ENCODE measurements at places on chromosomes 6 and 20.

- no peak for DNase-seq
Observed at GRCh38 chr6:33405386-33405940, 5.4 kb upstream of the PHF1 start.

DNA sequence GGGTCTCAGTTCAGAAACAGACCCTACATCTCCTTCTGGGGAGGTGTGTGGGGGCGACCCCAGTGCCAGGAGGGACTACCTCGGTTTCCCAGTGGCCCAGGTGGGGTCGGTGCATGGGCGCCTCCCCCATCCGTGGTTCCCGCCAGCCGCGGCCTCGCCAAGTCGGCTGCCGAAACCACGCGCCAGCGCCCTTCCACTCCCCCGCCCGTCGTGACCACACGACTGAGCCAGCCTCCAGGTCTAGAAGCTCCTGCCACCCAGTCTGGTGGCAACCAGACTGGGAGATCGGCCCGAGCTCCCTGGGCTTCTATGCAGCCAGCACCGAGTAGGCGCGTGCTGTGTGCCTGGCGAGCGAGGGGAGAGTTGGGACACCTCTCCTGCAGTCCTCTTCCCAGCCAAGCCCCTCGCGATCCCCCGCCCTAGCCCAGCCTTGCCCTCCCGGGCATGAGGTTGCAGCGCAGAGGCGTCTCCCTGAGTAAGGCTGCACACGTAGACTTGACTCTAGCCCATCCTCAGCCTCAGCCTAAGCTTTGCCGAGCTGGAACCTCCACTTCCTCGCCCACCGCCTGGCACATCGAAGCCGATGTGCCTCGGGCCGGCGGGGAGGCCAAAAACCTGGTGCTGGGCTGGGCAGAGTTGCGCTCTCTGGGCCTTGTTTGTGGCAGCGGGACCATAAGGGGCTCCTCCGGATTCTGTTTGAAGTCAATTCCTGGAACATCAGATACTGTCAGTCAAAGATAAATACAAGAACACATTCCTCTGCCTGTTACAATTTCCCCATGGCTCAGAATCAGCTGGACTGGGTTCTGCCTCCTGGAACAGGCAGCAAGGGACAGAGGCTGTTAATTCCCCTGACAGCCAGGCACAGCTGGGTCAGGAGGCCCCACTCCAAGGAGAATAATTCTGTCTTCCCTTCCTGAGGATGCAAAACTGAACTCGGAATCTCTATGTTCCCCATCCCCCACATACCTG lies 1.5 kb upstream of the CPNE5 start:
- peak; percentile 20 for DNase-seq

DNA sequence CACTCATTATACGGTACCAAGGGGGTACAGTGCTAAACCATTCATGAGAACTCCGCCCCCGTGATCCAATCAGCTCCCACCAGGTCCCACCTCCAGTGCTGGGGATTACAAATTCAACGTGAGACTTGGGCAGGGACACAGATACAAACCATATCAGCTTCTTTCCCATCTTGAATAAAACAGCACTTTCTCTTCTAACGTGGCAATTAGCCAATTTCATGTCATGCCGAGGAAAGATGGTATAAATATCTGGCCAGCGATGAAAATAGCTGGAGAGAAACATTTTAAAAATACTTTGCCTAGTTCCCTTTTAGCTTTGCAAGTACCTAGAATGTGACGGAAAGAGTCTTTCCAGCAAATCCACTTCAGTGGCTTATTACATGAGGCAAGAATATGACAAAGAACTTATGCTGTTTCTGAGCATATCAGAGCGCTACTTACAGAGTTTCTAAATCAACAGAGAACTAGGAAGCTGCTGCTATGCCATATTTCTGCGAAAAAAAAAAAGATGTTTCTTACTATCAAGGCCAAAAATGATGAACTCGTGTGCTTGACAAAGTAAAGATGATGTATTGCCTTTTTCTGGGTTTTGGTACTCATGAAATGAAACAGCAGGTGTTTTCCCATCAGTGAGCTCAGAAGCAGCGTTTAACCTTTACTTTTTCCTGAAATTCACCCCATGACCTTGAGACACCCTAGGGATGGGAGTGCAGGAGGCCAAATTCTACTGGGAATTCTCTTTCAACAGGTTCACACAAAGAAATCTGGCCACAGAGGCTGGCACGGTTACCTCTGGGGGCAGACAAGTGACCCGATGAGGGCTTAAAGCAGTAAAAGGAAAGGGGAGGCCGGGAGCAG lies 37.9 kb downstream of the AGPAT4 start:
- no peak for DNase-seq

DNA sequence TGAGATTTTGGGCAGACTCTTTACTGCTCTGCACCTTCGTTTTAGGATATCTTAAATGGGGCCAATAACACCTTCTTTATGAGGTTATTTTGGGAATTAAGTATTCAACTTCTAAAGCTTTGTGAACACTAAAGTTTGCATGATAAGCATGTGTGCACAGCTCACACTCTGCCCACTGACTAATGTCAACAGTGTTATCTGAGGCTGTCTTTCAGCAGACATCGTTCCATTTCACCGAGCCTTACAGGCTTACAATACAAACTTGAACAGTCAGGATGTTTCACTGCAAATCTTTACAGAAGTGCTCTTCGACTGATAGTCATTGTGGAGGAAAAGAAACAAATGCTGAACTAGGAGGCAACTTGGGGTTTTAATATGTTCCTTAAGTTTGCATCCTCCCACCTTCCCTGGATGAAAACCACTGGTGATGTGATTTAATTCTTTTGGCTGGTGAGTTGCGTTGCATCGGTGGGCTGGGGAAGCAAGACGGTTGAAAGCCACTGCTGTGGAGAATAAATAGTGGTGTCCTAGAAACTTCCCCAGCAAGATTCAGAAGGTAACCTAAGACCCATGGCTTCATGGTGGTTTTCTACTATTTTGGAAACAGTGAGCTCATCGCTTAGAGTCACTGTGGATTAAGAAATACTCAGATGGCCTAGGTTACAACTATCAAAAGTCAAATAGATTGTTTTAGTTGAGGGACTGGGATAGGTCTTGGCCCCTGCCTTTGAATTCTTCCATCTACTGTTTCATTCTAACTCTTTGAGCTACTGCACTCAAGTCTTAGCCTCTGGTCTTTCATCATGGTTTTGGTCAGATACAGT lies 167.2 kb upstream of the MAP3K7 start:
- no peak for DNase-seq

DNA sequence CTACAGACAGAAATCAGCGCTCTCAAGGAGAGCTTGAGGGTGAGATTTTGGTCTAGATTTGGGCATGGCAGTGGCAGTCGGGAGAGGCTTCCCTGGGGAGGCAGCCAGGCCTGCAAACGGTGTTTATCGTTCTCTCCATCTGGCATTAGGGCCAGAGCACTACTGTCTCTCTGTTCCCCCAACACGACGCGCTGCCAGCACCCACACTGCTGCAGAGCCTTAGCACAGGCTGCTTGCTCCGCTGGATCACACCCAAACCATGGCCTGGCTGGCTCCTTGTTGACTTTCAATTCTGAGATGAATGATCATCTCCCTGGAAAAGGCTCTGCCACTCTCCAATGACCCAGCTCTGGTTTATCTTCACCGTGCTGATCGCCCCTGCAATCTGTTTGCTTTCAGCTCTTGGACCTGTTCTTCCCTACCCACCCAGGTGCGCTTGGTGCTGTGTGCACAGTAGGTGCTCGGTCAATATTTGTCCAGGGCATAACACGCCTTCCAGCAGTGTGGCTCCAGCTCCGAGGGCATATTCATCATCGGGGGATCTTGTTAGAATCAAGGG lies 106.1 kb downstream of the TFAP2C start:
- DNase-seq, result no peak

GRCh38 chr6:39207416-39208222 lies 21.7 kb downstream of the KCNK5 start:
- DNase-seq, result no peak

- no peak for DNase-seq
Observed at GRCh38 chr6:124714728-124715127, 247.5 kb upstream of the RNF217 start.

GRCh38 chr6:104325341-104326172 lies 534.2 kb downstream of the HACE1 start:
- DNase-seq, result no peak

DNA sequence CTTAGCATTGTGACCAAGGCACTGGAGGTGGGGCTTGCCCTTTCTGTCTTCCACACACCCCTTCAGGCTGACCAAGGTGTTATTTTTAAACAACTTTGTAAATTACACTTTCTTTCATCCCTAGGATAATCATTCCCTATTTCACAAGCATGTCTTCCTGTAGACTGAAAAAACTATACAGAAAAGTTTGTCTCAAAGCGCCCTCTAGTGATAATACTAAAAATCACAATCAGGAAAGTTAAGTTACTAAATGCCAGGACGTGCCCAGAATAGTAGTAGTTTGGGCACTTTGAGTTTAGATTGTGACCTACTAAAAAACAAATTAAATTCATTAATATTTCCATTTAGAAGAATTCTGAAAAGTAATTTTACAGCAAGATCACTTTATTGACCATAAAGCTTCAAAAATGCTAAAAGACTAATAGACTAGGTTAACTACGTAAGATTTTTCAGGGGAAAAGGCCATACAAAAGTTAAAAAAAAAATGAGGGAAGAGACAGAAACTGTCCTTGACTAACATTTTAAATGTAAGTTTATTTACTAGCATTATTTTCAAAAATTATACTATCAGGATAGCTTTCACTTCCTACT lies 123.3 kb upstream of the DUSP22 start:
- DNase-seq, result no peak

DNA sequence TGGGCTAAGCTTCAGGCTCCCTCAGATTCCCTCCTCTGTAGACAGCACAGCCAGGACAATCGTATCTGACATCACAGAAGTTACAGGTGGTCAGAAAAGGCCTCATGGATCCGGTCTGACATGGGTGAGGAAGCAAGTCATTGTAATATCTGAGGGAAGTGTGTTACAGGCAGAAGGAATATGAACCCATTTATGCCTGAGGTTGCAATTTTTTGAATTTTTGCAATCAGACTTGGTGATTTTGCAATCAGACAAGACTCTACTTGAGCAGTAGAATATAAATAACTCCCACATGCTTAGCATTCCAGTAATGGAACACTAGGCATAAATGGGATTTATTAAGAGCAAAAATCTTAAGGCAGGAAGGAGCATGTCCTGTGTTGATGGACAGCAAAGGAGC lies 52.1 kb downstream of the CBLN4 start:
- no peak for DNase-seq

- DNase-seq, result peak; percentile 34
Observed at GRCh38 chr6:29653452-29654038, 3.3 kb upstream of the MOG start.

DNA sequence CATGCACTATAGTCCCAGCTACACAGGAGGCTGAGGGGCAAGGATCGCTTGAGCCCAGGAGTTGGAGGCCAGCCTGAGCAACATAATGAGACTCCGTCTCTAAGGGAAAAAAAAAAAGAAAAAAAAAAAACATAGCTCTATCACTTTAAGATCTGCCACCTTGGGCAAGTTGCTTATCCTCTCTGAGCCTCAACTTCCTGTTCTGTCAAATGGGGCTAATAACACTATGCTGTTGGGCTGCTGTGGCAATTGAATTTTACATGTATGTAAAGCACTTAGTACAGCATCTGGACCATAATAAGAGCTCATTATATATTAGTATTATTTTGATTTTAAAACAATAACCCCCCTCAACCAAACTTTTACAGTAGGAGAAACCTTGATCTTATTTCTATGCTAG lies 141.5 kb downstream of the ATXN1 start:
- no peak for DNase-seq

DNA sequence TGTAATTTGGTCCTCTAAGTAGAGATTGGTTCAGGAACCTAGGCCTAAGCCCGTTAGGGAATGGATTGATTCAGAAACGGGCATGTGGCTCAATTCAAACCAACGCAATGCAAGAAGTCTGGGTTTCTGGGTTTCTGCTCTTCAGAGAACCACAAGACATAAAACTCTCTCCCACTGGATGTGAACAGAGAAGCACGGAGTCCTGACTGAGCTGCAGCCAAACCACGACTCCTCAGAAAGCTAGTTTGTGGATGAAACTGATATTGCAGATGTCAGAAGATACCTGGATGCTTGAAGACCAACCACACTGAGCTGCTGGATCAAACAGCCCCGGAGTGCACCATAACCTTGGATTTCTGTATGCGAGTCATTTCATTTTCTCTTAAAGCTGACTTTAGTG lies 50.0 kb downstream of the SOD2 start:
- no peak for DNase-seq

DNA sequence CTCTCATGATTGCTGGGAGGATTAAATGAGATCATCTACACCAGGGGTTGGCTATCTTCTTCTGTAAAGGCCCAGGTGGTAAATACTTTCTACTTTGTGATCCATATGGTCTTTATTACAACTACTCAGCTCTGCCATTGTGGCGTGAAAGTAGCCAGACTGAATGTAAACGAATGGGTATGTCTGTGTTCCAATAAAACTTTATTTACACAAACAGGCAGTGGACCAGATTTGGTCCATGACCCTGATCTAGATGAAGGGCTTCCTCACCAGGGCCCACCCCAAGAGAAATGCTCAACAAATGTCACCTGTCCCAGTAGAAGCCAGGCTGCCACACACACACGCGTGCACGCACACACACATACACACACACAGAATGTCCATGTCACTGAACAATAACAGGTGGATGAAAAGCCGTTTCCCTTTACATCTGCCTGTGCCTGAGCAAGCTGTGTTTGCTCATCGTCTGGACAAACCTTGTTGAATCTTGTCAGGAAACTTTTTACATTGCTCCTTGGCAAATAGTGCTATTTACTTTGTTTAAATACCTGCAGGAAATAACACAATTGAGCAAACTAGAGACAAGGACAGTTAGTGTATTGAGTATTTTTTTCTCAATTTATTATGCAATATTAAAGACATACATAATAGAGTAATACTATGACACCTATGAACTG lies 114.3 kb downstream of the EYA2 start:
- DNase-seq, result no peak

DNA sequence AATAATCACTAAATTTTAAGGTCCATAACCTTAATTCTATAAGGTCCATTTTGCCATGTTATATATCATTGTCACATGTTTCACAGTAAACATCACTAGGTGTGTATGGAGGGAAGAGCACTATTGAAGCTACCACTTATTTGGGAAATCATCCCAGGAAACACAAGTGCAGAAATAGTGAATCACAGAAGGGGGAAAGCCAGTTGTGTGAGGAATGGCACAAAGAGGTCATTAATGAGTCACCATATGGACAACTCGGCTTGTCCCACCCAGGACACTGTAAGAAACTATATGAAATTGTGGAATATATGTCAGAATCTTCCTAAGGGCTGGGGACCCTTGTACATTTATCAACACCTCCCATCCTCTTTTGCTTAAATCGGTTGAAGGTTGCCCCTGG lies 13.7 kb downstream of the BTN3A1 start:
- no peak for DNase-seq

DNA sequence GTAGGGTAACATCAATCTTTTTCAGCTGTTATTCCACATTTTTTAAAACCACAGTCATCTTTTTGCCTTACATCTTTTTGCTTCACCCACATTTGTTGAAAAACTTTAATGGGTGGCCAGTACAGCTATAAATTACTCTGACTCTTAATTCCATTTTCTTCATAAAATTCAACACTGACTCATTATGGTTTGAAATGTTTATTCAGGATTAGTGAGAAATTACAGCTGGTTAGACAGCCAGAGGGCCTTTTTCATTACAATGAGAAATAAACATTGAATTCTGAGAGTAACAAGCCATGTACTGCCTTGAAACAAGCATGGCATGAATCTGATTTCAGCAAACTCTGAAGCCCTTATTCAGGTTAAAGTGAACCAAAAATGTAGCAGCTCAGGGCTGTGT lies 19.5 kb downstream of the NDUFAF4 start:
- no peak for DNase-seq
